LNCaP clone FGC (cell line): ENCODE measurements at places on chromosomes 1 and 21.

DNA sequence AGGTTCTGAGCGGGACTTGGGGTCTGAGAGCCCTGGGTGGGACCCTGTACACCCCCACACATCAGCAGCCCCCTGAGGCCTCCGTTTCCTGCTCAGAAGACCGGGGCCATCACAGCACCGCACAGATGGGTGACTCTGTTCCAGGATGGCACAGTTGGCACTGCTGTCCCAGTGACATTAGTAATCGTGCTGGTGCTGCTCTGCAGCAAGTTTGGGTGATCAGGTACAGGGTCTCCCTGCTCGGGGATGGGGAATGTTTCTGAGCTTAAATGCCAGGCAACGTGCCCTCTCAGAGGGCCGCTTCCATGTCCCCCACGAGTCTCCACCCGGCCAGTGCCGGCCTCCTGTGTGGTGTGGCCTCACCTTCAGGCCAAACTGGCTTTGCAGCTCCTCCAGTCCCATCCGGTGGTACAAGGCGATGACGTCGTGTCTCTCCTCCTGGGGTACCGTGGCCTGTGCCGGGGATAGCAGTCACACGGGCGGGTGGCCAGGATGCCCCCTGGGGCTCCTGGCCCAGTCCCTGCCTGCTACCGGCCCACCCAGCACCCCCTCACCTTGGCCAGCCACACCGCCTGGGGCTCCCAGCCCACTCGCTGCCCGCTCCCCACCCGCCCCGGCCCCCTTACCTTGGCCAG is 17.1 kb downstream of the PRXL2B start:
- no peak for DNase-seq

GRCh38 chr1:53909946-53910345 is 16.0 kb downstream of the DIO1 start:
- DNase-seq, result no peak

DNA sequence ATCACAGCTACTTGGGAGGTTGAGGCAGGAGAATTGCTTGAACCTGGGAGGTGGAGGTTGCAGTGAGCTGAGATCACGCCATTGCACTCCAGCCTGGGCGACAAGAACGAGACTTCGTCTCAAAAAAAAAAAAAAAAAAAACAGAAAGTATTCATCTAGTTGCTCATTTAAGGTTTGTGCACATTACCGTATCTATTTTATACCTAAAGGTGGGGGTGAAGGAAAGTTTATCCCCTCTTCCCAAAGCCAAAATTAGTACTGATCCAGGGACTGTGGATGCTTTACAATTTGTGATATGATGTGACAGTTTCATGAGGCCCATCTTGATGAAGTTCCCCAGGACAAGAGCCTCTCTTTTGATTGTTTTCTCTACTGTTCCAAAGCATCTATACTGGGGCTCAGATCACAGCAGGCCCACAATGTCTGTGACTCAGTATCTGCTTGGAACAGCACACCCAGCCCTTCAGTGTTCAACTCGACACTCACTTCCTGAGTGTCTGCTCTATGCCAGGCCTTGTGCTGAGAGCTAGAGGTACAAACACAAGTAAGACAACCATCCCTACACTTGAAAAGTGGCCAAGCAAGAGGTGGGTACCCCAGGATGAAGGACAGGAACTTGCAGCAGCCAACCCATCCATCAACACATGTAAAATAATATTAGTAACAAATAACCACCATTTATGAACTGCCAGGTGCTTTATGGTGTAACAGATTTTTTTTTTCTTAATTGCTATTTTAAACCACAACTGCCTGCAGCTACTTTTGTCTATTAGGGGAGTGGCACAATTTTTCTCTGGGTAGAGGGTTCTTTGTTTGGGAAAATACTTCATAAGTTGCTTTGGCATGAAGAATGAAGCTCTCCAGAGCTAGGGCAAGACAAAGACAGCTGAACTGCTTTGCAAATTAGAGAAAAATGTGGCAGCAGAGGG is 29.0 kb upstream of the KHDRBS1 start:
- no peak for DNase-seq

GRCh38 chr1:147673816-147674215 is 3.5 kb upstream of the ACP6 start:
- no peak for DNase-seq

- DNase-seq, result no peak
These were observed 70.4 kb downstream of the PRDM16 start for GRCh38 chr1:3139451-3139852.

DNA sequence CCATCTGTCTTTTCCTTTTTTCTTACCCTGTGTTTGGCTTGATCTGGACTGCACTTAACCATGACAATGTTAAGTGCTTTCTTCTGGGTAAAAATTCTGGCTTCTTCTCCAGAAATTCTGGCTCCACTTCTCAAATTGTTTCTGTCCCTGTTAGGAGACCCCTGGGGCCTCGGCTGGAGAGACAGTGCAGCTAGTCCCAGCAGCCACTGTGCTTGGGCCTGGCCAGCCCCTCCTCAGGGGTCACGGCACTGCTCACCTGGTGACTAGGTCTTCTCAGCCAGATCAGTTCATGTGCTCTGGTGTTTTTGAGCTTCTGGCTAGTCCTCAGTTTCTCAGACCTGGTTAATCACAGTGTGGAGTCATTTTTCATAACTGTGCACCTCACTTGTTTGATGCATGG is 72.4 kb downstream of the ADARB1 start:
- no peak for DNase-seq

DNA sequence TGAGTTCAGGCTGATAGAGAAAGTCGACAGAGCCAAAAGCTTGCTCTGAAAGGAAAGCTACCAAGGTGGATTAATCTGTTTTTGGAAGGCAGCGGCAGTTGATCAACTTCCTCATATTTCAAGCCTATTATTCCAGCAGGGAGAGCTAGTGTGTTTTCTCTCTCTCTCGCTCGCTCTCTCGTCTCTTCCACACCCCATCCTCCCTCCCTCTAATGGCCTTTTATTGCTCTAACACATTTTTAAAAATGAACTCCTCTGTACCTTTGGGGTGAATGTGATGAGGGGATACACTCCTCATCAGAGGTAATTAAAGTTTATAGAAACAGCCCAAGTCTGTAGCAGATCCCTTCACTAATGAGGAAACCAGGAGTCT is 126.4 kb downstream of the CLIC6 start:
- DNase-seq, result no peak

DNA sequence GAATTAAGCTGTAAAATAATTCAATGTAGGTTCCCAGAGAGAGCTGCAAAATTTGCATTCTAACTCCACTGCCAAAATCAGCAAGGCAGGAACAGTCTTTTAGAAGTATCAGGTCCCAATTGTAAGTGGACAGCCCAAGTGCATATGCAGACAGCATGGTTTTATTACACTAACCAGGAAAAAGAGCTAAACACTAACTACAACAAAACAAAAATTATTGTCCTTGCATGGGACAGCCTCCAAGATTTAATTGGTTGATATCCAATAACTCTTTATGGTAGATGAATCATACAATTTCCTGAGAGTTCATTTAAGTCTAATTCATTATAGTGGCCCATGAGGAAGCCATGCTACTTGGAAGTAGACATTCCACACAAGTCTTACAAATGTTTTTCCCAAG is 154.3 kb upstream of the ZNF648 start:
- peak; percentile 61 for DNase-seq

DNA sequence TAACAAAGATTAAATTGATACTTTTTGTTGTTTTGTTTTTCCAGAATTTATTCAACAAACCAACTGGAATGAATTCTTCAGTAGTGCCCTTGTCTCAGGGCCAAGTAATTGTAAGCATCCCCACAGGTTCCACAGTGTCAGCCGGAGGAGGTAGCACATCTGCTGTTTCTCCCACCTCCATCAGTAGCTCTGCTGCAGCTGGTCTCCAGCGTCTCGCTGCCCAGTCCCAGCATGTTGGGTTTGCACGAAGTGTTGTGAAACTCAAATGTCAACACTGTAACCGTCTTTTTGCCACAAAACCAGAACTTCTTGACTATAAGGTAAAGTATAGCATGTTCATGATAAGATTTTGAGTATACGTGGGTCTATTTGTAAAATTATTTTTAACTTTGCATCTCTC is 118.5 kb downstream of the ZMYM4 start:
- no peak for DNase-seq

DNA sequence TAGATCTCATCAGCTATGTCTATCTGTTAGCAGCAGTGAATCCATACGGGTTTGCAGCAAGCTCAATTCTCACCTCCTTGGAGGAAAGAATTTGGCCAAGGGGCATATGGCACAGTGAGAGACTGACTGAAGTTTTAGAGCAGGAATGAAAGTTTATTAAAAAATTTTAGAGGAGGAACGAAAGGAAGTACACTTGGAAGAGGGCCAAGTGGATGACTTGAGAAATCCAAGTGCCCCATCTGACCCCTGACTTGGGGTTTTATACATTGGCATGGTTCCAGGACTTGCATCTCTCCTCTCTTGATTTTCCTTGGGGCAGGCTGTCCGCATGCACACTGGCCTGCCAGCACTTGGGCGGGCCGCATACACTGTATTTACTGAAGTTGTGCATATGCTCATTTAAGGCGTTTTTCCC is 9.2 kb upstream of the OSBPL9 start:
- no peak for DNase-seq

DNA sequence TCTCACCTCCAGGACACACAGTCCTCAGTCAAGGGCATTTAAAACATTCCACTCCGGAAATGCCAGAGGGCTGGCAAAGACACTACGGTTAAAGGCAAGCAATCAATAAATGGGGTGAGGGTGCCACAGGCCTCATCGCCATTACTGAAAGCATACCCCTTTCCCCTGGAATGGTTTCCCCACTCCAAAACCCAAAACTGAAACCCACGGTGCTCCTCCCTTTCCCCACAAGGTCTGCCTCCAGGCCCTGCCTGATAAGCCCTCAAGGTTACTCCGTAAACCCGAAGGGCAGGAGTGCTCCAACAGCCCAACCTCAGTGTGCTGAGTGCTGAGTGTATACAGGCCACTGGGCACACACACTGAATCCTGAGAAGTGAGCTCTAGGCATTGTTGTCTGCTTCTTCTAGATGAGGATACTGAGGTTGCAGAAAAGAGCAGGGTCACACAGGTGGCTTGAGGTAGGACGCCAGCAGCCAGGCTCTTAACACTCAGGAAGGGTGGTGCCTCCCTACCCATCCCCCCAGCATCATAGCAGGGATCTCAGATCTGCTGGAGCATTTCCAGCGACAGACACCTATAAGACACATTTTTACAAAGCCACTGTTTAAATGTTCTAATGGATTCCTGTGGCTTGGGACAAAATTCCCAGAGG is 29.0 kb downstream of the SSBP3 start:
- no peak for DNase-seq

DNA sequence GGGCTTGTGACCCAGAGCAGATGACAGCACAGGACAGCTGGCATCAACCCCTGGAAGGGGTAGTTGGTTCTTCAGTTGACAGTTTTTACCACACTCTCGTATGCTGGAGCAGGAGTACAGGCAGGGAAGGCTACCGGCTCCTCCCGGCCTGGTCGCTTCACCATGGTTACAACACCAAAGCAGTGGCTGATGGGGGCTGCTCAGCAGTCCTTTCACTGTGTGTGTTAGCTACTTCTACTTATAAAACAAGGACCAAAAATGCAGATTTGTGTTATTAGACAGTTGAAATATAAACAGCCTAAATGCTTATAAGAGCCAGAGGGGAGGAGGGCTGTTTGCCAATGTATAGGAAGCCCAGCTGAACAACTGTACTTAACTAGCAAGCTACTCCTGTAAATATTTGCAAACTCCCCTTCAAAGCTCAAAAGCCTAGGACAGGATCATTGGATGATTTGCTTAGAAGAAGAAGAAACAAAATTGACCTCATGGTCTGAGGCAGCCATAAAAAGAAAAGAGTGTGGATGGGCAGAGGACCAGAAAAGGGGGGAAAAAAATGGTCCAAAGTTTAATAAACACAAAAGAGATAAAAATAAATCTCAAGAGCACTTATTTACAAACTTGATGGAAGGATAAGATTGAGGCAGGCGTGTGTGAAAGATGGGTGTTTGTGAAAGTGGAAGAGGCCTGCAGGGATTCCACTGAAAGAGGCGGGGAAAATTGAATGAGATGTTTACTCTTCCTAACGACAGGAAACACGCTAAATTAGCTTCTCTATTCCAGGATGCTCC is 57.1 kb downstream of the TGFB2 start:
- no peak for DNase-seq

DNA sequence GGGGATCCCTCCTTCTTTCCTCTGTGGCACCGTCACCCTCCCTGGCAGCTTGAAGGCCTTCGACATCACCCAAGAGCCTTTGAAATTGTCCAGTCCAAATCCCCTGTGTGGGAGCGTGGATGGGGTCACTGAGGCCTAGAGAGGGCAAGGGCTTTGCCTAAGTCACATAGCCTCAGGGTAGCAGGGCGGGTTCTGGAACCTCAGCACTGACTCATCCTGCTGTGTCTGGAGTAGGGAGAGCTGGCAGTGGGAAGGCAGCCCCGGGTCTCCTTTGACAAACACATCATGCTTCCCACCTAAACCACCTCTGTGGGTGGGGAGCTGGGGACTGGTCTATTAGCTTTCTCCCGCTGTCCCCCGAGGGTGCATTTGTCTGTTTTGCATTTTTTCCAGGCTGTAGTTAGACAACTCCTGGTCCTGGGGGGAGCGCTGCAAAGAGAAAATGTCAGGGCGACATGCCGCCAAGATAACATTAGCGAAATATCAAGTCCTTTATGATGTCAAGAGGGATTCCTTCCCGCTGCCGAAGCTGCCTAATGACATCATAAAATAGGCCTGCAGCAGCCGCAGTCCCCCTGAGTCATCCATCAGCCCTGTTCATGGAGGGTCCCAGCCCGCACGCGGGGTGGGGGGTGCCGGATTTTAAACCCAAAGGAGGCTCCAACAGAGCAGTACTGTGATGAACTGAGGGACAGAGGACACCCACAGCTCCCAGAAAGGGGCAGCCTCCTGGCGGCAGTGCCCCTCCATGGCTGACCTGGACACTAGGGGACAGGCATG is 77.0 kb upstream of the POU3F1 start:
- DNase-seq, result no peak
